ENCODE measurements at places on chromosomes 11 and 22.

DNA sequence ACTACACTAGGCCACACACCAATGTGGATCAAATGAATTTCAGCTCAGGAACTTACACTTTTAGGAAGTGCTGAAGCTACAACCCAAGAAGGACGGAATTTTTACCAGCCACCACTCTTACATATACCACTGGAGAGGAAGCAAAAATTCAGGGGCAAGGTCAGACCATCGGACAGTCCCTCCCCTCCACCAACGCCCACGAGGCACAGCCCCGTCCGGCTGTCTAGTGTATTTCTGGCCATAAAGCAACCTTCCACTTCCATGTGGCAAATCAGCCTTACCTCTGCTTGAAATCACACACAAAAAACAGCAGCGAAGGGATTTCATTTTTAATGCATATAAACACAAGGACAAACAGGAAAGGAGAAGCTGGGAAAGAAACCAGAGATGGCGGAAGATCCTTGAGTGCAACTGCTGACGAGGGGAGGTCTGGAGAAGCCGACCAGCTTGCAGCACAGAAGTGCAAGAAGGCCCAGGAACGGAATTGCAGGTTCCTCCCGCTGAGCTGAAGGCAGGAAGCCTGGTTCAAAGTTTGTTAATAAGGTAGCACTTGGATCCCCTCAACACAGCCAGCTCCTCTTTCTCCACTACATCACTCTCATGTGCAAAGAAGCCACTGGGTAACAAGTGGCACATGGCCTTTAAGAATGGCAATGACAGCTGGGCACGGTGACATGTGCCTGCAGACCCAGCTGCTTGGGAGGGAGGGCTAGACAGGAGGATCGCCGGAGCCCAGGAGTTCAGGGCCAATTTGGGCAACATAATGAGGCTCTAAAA lies 71.5 kb downstream of the SHANK2 start:
- ATAC-seq: no peak

DNA sequence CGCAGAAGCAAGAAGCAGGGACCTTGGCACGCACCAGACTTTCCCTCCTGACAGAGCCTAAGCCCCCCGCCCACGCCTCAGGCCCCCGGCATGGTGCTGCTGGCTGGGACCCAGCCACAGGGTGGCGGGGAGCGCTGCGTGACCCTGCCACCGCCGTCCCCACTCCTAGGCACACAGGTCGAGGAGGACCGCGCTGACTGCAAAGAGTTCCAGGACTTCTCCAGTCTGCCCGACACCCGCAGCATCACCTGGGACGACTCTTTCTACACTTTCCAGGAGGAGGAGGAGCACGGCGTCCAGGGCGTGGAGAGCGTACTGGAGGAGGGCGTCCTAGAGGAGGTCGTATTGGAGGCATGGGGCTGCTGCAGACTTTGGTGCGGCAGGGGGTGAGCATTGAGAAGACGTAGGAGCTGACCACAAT lies 103.7 kb downstream of the TRIM51G start:
- no peak for ATAC-seq

DNA sequence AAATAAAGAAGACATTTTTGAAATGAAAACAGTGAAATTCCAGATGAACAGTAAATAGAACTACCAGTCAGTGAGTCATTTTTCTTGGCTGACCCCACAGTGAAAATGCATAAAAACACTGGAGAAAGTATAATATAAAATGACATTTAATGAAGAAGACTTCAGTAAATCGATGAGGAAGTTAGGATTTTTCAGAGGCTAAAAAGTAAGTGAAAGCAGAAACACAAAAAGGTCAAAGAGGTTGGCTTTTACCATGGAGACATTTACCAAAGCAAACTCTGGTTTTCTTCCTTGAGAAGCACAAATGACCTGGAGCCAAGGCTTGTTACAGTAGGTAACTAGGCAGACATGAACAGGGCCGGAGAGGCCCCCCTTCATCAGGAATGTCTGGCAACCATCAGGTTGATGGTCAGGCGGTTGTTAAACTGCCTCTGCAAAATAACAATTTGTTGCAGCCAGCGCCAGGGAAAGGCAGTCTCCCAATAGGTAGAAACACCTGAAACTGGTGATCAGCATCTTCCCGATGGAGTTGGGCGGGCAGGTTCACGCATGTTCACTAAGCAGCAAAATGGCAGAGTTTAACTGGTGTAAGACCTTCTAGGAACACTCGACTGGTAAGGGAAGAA lies 16.7 kb upstream of the TMEM123 start:
- ATAC-seq: no peak

- ATAC-seq: no peak
These were observed 35.2 kb upstream of the FADD start for GRCh38 chr11:70167723-70168404.

DNA sequence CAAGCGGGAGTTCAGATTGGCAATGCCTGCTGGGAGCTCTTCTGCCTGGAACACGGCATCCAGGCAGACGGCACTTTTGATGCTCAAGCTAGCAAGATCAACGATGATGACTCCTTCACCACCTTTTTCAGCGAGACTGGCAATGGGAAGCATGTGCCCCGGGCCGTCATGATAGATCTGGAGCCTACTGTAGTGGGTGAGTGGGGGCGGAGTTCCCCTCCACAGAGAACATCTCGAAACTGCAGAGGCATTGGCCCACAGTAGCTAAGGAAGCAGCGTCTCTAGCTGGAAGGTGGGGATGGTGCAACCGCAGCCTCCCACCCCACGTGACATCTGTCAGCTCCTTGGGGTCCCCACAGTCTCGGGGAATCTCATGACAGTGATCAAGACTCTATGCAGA lies 10.9 kb downstream of the TUBA8 start:
- no peak for ATAC-seq

DNA sequence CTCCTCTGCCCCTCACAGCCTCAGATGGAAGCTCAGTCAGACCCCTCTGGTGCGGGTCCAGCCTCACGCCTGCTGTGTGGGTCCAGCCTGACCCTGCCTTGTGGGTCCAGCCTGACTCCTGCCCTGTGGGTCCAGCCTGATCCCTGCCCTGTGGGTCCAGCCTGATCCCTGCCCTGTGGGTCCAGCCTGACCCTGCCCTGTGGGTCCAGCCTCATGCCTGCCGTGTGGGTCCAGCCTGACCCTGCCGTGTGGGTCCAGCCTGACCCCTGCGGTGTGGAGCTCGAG lies 445.3 kb downstream of the BRD1 start:
- no peak for ATAC-seq

All from motor neuron (in vitro differentiated cells).